ENCODE measurements at places on chromosomes 3 and 15. TPM values are rescaled to one million over a fixed set of nuclear protein-coding genes. Genes with fewer than 3 reads are reported as not detected.

Gene UBA7
- total RNA-seq = 3.6 TPM

GRCh38 chr3:63470745-63471144 is 181.7 kb upstream of the SNTN start:
- no peaks in the 10 kb centered on the region for H3K36me3 ChIP-seq
- no peak overlapping the region for H3K27ac ChIP-seq
- H3K27me3 ChIP-seq = 0 out of 2 replicates have a peak, but pooled peaks cover 4% of the 10 kb centered on the region

Gene PDE12
- 25.3 TPM for total RNA-seq

GRCh38 chr3:35500641-35501350 is 138.5 kb upstream of the ARPP21 start:
- H3K27ac ChIP-seq = no peak overlapping the region
- H3K4me3 ChIP-seq = no peak overlapping the region
- no peaks in the 10 kb centered on the region for H3K27me3 ChIP-seq
- H3K36me3 ChIP-seq = no peaks in the 10 kb centered on the region
- DNase-seq = no peak

DNA sequence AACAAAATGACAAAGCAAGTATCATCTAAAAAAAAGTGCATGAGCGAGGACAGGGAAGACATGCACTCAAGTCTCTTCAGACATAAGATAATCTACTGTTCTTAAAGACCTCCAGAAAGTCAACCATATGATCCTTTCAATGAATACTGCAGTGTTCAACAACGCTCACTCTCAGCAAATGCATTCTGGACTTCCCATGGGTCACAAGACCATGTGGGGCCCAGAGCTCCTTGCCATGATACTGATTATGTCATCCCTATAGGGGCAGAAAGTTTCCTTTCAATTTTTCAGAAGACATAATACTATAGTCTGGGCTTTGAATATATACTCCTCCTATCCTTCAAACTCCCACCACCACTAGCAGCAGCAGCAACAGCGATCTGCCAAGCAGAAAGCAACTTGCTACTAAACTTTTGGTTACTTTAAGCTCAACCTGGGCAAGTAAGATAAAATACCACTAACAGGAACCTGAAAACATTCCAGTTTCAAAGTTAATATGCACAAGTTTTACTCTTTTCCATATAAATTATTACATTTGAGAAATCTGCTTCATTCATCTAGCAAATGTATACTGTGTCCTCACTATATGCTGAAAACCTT is 143.5 kb downstream of the ADAM10 start:
- H3K36me3 ChIP-seq = peaks cover 4% of the 10 kb centered on the region
- H3K27ac ChIP-seq = peak overlapping the region; percentile 8
- DNase-seq = no peak
- no peaks in the 10 kb centered on the region for H3K27me3 ChIP-seq
- peaks cover 29% of the 10 kb centered on the region for H3K4me1 ChIP-seq

DNA sequence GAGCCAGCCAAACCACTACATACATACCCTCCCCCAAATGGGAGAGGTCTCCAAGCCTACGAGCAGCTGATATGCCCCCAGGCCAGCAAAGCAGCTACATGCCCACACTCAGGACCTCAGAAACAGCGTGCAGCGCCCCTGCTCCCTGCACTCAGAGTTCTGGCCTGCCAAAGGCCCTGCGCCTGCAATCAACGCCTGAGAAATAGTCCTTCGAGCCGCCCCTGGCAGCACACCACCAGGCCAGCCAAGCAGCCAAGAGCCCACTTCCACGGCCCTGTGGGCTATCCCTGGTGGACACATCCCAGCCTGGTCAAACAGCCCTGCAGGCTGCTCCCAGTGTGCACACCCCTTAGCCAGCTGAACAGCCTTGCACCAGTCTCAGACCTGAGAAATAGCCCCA is 139.1 kb downstream of the DMXL2 start:
- no peak for DNase-seq
- H3K4me1 ChIP-seq = no peaks in the 10 kb centered on the region
- H3K4me3 ChIP-seq = no peak overlapping the region
- H3K27me3 ChIP-seq = no peaks in the 10 kb centered on the region
- peaks cover 20% of the 10 kb centered on the region for H3K36me3 ChIP-seq

GRCh38 chr3:46214751-46215352 is 6.7 kb upstream of the CCR1 start:
- H3K27me3 ChIP-seq = no peaks in the 10 kb centered on the region
- DNase-seq = peak; percentile 57
- no peak overlapping the region for H3K27ac ChIP-seq
- H3K36me3 ChIP-seq = no peaks in the 10 kb centered on the region

DNA sequence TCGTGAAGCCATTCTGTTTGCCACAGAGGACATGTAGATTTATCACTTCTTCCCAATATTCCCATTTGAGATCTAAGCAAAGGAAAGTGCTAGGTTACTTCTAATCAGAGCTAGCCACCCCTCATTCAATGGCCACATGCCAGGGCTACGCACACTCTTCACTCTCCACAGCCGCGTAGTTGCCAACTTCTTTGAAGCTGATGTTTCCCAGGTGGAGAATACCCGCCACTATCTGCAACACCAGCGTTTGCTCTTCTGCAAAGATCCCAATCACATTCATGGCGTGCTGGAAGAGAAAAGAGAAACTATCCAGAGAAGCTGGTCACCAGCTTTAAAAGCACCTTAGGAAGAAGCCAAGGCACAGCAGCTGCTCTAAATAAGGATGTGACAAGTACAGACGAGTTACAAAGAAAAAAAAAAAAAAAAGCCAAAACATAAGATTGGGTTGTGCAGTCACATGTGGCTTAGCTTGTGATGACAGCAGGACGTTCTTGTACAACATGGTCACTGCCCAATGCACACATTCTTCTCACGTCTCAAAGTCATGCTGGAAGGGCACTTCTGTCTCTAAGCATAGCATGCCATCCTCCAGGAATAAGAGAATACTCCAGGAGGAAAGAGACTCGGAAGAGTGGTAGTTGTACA is 16.4 kb downstream of the LDHAL6B start:
- no peaks in the 10 kb centered on the region for H3K27me3 ChIP-seq
- no peak overlapping the region for H3K4me3 ChIP-seq
- peaks cover 44% of the 10 kb centered on the region for H3K36me3 ChIP-seq
- DNase-seq = no peak
- peaks cover 9% of the 10 kb centered on the region for H3K4me1 ChIP-seq
- H3K27ac ChIP-seq = no peak overlapping the region

GRCh38 chr3:24521420-24522145 is 26.9 kb upstream of the THRB start:
- H3K4me3 ChIP-seq = peak overlapping the region; percentile 74
- peak overlapping the region; percentile 48 for H3K27ac ChIP-seq
- peaks cover 39% of the 10 kb centered on the region for H3K4me1 ChIP-seq
- no peaks in the 10 kb centered on the region for H3K36me3 ChIP-seq
- peak; percentile 35 for DNase-seq

Gene CATSPER2
- 4.0 TPM for total RNA-seq

- no peak overlapping the region for H3K27ac ChIP-seq
- no peaks in the 10 kb centered on the region for H3K36me3 ChIP-seq
- H3K27me3 ChIP-seq = no peaks in the 10 kb centered on the region
- H3K4me1 ChIP-seq = peaks cover 6% of the 10 kb centered on the region
These were observed 2.1 kb downstream of the MAGI1 start for GRCh38 chr3:66036586-66037148.

Gene SENP7
- 5.4 TPM for total RNA-seq

DNA sequence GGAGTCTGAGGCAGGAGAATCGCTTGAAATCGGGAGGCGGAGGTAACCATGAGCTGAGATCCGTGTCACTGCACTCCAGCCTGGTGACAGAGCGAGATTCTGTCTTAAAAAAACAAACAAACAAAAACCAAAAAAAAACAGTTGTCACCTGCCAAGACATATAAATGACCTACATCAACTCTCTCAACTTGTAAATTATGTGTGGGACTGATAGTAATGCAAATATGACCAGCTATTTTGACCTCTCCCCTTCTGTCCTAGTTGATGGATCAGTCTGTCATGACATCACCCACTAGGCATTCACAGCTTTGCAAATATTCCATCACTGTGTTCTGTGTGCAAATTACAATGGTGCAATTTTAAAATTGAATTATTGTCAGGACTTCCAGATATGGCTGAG is 175.4 kb downstream of the EBLN2 start:
- no peaks in the 10 kb centered on the region for H3K36me3 ChIP-seq
- H3K4me1 ChIP-seq = no peaks in the 10 kb centered on the region
- no peak overlapping the region for H3K4me3 ChIP-seq

DNA sequence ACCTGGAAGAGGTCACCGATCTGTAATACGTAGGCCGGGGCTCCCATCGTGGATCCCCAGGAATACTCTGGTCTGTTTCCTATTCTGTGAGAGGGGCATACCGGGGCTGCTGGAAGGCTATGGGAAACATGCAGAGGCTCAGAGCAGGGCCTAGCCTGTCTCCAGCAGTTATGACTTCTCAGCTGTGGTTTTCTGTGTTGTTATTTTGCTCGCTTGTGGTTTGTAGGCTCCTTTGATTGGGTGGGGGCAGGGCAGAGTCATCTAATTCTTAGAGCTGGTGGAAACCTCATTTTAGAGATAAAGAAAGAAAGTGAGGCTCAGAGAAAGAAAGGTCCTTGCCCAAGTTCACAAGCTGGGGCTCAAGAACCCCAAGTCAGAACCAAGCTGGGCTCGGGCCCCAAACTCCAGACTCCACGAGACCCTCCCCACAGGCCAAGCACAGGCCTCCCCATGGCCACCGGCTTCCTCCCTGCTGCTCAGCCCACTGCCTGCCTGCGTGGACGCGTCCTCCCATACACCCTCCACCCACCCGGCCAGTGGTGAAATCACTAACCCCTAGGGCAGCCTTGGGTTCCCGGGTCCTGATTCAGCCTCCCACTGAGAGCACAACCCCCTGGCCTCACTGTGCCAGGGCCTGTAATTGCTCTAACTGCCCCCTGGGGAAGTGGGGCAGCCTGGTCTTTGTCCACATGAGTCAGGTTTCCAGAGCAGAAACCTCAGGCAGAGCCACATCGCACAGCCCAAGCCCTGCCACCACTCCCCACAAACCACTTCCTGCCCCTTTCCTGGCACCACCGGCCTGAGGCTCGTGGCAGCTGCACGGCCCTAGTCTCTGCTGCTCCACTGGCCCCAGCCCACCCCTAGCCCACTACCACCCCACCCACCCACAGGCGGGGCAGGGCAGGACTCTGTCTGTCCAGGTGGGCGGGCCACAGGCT is 270.8 kb downstream of the UACA start:
- peaks cover 49% of the 10 kb centered on the region for H3K4me1 ChIP-seq
- H3K27ac ChIP-seq = peak overlapping the region; percentile 92
- H3K36me3 ChIP-seq = no peaks in the 10 kb centered on the region
- no peaks in the 10 kb centered on the region for H3K27me3 ChIP-seq
- DNase-seq = peak; percentile 88
- peak overlapping the region; percentile 32 for H3K4me3 ChIP-seq

GRCh38 chr3:46690798-46691197 is 2.7 kb downstream of the ALS2CL start:
- H3K4me3 ChIP-seq = no peak overlapping the region
- peak; percentile 70 for DNase-seq
- H3K36me3 ChIP-seq = peaks cover 3% of the 10 kb centered on the region
- H3K4me1 ChIP-seq = peaks cover 33% of the 10 kb centered on the region

GRCh38 chr3:128307029-128307633 is 153.8 kb downstream of the EEFSEC start:
- no peaks in the 10 kb centered on the region for H3K36me3 ChIP-seq
- no peak overlapping the region for H3K27ac ChIP-seq
- no peaks in the 10 kb centered on the region for H3K27me3 ChIP-seq
- DNase-seq = peak; percentile 7
- no peaks in the 10 kb centered on the region for H3K4me1 ChIP-seq
- H3K4me3 ChIP-seq = no peak overlapping the region

Gene PAK6
- total RNA-seq = 30.4 TPM

Gene RHCG
- total RNA-seq = not detected

DNA sequence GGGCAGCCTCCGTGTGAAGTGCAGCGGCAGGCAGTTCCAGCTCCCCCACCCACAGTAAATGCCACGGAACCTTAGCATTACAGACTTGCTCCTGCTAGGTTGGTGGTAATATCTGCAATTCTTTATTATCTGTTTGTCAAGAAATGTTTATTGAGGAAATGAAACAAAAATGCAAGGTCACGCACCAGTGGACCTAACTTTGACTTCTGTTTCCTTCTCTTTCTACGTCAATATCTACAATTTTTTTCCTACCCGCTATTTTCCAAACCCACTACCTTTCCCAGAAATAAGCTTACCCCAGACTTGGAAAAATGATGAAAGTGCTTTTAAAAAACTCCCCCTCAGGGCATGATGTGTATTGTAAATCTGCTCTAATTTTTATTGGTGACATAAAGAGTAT is 18.9 kb downstream of the ILDR1 start:
- peaks cover 48% of the 10 kb centered on the region for H3K4me1 ChIP-seq
- DNase-seq = no peak
- H3K27me3 ChIP-seq = no peaks in the 10 kb centered on the region
- no peaks in the 10 kb centered on the region for H3K36me3 ChIP-seq

- H3K27ac ChIP-seq = no peak overlapping the region
- no peak for DNase-seq
- no peaks in the 10 kb centered on the region for H3K36me3 ChIP-seq
- H3K4me3 ChIP-seq = no peak overlapping the region
These were observed 174.4 kb upstream of the LINGO1 start for GRCh38 chr15:77807115-77807514.

- H3K4me3 ChIP-seq = no peak overlapping the region
- no peak overlapping the region for H3K27ac ChIP-seq
- H3K36me3 ChIP-seq = peaks cover 37% of the 10 kb centered on the region
- DNase-seq = no peak
These were observed 37.3 kb downstream of the ABCC5 start for GRCh38 chr3:183980403-183980802.

Gene XYLB
- total RNA-seq = 11.2 TPM

DNA sequence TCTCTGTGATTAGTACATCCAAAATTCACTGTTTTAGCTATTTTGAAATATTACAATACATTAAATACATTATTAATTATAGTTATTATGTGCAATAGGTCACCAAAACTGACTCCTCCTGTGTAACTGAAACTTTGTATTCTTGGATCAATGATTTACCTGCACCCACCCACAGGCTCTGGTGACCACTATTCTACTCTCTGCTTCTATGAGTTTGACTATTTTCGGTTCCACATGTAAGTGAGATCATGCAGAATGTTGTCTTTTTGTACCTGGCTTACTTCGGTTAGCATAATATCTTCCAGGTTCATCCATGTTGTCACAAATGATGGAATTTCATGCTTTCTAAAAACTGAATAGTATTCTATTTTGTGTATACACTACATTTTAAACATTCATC is 43.8 kb downstream of the SLC2A2 start:
- no peak overlapping the region for H3K27ac ChIP-seq
- no peaks in the 10 kb centered on the region for H3K4me1 ChIP-seq
- no peak overlapping the region for H3K4me3 ChIP-seq
- H3K27me3 ChIP-seq = no peaks in the 10 kb centered on the region
- no peak for DNase-seq
- H3K36me3 ChIP-seq = no peaks in the 10 kb centered on the region

Measured in PC-3 (cell line).